ENCODE measurements at places on chromosomes 5 and 9.

- no peak for DNase-seq
Observed at GRCh38 chr5:86108825-86109224, 508.9 kb upstream of the COX7C start.

GRCh38 chr5:115452083-115452482 is 92.5 kb downstream of the FEM1C start:
- no peak for DNase-seq

GRCh38 chr5:1294835-1295649 is at the start of gene TERT:
TSS of gene TERT (minus strand) at chr5:1295068. CDS start at chr5:1294989, 79 bp downstream.
- DNase-seq = no peak

- DNase-seq = no peak
Observed at GRCh38 chr9:25225938-25226760, 452.1 kb downstream of the TUSC1 start.

DNA sequence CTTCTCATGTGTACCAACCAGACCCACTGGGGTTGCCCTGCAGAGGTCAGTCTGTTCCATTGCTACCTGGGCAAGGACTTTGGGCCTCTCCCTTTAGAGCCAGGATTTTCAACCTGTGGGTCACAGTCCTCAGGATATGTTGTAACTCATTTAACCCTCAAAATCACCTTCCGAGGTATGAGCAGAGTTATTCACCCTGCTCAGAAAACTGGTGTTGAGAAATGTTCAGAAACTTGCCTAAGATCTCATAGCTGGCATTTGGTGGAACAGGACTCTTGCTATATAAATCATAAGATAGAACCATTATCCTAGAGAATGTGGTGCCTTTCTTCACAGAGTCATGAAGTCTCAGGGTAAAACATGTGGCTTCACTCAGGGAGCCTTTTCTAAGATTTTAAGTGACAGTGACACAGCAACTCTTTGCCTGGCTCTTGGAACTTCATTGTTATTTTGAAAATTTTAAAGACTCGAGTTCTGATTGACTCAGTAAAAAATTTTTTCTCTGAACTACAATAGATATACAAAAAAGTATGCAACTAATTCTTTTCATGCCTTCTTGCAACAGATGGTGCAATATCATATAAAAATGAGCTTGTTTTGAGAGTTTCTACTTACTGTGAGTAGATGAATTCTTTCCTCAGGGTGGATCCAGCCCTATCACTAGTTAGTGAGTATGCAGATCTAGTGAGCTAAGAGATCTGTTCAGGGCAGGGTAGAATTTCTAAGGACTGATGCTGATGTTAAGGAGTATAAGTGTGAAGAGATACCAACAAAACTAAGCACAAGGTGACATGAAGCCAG is 29.5 kb downstream of the CAST start:
- DNase-seq = peak; percentile 75

- peak; percentile 99 for DNase-seq
Observed at GRCh38 chr9:121725008-121725775, 73.8 kb downstream of the DAB2IP start.

DNA sequence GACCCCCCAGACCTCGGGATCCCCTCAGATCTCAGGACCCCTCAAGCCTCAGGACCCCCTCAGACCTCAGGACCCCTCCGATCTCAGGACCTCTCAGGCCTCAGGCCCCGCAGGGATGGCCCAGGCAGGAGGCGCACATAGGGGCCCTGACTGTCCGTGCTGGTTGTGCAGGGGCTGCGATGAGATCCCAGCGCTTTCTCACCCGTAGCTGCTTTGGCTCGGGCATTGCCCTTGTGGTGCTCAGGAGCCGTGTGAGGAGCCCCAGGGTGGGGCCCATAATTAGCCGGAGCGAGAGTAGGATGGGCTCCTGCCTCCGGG is 680 bp upstream of the LPCAT1 start:
- no peak for DNase-seq

- no peak for DNase-seq
Observed at GRCh38 chr9:76646249-76646648, 118.0 kb upstream of the PCA3 start.

DNA sequence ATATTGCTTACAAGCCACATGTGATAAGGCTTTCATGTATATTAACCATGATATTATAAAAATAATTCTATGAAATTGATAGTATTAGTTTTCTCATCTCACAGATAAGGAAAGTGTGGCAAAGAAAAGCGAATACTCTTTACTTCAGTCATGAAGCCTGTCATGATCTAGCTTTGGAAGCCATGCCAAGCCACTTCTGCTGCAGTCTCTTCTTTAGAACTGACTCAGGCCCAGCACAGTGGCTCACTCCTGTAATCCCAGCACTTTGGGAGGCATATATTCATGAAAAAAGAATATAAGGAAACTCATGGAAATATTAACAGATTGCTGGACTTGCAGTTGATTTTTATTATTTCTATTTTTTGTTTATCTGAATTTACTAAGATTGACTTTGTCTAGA is 42.9 kb upstream of the PJA2 start:
- DNase-seq = peak; percentile 6

DNA sequence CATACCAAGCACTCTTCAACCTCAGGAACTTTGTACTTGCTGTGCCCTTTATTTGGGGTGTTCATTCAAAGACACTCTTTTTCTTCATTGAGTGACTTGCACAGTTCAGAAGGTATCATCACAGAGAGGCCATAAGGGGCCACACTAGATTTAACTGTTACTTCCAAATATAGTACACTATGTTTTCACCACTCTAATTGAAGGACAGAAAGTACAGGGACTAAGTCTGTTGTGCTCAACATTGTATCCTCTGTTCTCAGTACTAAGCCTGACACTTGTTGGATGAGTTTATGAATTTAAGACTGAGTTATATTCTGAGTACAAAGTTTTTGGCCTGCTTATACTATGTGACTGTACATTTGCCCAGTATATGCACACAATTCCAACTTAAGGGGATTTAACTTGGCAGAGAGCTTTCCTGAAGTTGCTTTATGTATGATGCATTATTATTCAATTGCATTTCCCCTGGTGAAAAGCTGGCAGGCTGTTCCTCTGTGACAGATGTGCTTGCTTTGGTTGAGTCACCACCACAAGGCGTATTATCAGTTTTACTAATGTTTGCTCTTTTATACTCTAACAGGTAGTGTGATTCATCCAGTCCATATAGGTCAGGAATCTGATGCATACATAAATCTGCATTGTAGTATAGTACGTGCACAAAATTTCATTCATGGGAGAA is 714.8 kb downstream of the TLR4 start:
- DNase-seq = no peak

GRCh38 chr5:2303431-2304100 is 420.8 kb upstream of the IRX4 start:
- DNase-seq = no peak

GRCh38 chr9:126429190-126429589 is 102.6 kb downstream of the MVB12B start:
- DNase-seq = no peak
